ENCODE measurements at places on chromosomes 12 and 14. TPM values are rescaled to one million over a fixed set of nuclear protein-coding genes. Genes with fewer than 3 reads are reported as not detected.

Gene KRT7
- total RNA-seq: 2.2 TPM

Gene AHSA1
- total RNA-seq: 132 TPM

Gene SMIM41
- not detected for total RNA-seq

Gene HOXC5
- total RNA-seq: 1.8 TPM

Gene DHRS2
- total RNA-seq: 2.4 TPM

Gene KRT83
- not detected for total RNA-seq

Gene IQSEC3
- total RNA-seq: not detected

Gene IFI27
- 0.51 TPM for total RNA-seq

Gene OTOGL
- 0.34 TPM for total RNA-seq

DNA sequence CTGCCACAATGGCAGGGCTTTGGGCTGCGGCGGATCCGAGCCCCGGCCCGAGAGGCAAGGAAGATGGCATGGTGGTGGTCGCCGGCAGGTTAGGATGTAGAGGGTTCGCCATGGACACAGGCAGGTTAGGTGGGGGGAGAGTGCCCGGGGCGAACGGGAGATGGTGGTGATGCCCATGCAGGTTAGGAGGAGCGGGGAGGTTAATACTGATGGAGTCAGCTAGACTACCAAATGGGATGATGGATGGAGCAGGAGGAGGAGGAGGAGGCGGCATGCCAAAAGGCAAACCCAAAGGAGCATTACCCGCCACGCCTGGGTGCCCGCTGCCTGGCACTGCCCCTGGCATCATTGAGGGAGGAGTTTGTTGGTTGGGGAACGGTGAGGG lies 6.2 kb downstream of the MYL6 start:
- DNase-seq: no peak

DNA sequence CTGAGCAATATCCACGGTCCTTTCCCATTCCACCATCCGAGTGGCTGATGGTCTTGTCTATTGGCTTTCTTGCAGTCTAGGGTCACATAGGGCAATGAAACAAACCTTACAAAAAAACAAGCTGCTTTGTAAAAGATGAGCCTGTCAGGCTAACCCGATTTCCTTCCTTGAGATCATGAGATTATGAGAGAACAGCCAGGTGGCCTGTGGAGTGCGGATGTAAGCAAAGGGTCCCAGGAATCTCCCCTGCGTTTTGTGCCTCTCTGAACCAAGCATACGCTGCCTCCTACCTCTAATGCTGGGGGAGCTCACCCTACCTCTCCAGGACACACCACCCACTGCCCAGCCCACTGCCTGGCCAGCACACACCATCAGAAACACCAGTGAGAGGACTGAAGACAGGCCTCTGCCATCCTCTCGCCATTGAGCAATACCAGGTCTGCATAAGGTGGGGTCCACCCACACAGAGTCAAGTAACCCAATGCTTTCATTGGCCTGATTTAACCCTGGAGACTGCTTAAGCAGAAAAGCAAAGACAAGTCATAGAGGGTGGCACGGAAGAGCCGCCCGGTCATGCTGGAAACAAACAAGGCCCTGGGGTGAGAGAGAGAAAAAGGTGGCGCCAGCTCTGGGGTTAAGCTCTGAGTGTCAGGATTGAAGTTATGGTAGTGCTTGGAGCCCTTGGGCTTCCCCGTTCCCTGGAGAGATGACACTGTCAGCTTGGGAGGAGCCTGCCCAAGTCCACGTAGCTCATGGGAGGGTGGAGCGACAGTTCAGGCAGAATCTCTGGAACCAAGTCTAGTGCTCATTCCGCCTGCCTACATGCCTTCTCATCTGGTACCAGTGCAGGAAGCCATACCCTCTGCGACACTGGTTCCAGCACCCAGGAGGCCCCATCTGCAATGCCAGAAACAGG lies 46.6 kb downstream of the CALM1 start:
- DNase-seq: no peak

- no peak for DNase-seq
Observed at GRCh38 chr12:91722072-91722471, 423.6 kb downstream of the BTG1 start.

GRCh38 chr12:95733141-95733825 lies 57.3 kb downstream of the NTN4 start:
- peak; percentile 99 for DNase-seq

DNA sequence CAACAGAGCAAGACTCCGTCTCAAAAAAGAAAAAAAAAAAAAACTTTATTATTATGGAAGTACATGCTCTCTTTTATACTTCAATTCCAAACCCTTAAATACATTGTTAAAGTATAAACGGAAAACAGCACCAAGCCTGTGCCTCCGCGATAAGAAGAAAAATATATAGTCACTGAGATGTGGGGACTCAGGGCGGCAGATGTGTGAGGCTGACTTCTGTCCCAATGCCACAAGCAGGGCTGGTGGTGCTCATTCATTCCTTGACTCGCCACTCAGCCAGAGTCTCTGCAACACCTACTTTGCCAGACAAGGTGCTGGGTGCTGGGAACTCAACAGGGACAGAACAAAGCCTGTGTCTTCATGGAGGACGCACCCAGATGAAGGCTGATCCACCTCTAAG lies 13.8 kb downstream of the LGMN start:
- no peak for DNase-seq

DNA sequence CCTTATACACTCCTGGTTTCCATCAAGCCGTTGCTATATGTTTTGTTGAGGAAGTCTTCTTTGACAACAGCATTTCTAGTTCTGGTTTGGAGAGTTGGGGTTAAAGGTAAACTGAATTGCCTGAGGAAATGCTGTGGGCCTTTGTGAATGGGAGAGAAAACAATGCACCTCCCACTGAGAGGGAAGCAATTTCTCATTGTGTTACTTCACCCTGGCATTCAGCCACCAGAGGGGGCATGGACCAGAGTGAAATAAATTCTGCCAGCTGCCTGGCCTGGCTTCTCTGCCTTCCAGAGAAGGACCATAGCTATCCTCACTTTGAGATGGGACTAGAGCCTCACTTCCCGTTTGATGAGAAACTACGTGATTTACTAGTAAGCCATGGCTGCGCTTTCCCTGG lies 475.3 kb downstream of the EGLN3 start:
- DNase-seq: peak; percentile 21

DNA sequence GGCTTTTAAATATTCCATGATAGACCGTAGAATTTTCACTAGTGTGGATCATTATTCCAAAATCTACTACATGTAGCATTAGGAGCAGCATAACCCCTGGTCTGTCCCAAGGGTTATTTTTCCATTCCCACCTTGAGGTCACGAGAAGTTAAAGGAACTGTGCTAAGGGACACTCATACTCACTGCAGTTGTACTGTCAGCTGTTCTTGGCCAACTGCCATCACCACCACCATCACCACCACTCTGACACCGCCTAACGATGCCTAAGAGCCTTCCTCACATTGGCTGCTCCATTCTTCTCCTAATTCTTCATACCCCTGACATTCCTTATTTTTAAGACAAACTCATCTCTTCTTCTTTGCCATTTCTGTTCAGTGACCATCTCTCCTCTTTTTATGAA lies 13.4 kb upstream of the PTGDR start:
- peak; percentile 11 for DNase-seq

- no peak for DNase-seq
Observed at GRCh38 chr14:33490555-33490954, 460.3 kb downstream of the EGLN3 start.

GRCh38 chr14:87231336-87232026 lies 761.5 kb downstream of the GALC start:
- no peak for DNase-seq

DNA sequence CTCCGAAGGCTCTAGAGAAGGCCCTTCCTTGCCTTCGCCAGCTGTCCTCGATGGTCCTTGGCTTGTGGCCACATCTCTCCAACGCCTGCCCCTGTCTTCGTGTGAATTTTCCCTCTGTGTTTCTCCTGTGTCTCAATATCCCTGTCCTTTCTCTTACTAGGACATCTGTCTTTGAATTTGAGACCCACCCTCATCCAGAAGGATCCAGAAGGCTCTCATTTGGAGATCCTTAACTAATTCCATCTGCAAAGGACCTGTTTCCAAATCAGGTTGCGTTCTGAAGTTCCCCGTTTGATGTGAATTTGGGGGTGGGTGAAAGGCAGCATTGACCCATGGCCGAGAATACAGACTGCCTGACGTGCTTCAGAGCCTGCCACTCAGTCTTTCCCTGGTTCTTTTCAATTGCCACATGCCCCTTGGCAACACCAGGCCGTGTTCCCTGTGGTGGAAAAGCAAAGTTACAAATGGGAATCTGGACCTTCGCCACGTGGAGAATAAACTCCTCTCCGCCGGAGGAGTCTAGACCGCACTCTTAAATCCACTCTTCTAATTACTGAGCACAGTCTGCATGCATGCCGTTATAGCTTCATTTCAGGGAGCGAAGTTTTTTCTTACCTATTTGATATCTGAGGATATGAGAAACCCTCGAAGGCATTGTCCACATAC lies 158.8 kb downstream of the TMEM132C start:
- DNase-seq: no peak

GRCh38 chr12:104083769-104084475 lies 19.6 kb downstream of the HCFC2 start:
- no peak for DNase-seq

- peak; percentile 91 for DNase-seq
Observed at GRCh38 chr12:107759410-107759809, 1.5 kb downstream of the PRDM4 start.

DNA sequence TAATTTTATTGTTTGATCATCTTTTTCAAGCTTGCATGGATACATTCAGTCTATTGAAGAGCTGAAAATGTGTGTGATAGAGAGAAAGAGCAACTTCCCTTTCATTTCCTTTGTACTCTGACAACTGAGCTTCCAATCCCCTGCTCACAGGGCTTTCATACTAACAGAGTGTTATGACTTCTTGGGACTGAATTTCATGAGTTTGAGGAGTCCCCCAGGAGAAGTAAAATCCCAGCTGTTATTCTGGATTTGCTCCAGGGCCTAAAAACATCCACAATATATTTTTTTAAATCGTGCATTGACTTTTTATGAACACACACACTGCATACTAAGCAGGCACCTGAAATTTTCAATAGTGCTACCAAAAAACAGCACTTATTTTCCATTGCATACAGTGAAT lies 195.8 kb upstream of the CAND1 start:
- no peak for DNase-seq

- no peak for DNase-seq
Observed at GRCh38 chr14:56515739-56516138, 63.9 kb upstream of the TMEM260 start.

DNA sequence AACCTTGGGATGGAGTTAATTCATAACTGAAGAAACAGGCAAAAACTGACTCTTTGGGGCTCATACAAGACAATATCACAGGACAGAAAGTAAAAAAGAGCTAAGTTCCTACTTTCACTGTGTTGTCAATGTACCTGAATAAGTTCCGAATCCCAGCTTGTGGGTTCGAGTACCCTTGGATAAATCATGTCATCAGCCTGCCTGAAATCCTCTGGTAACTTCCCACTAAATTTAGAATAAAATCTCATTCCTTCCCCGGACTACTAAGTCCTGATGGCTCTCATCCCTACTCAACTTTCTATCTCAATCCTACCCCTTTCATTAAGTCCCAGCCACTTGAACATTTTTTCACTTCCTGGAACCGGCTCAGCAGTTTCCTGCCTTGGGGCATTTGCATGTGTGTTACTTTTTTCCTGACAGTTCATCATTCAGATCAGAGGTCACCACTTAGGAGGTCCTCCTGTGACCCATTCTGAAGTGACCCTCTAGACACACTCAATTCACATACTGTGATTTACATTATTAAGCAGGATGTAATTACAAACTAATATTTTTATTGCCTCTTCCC lies 12.7 kb downstream of the ERP29 start:
- DNase-seq: no peak

GRCh38 chr12:49515266-49515665 lies 23.6 kb upstream of the KCNH3 start:
- peak; percentile 76 for DNase-seq

DNA sequence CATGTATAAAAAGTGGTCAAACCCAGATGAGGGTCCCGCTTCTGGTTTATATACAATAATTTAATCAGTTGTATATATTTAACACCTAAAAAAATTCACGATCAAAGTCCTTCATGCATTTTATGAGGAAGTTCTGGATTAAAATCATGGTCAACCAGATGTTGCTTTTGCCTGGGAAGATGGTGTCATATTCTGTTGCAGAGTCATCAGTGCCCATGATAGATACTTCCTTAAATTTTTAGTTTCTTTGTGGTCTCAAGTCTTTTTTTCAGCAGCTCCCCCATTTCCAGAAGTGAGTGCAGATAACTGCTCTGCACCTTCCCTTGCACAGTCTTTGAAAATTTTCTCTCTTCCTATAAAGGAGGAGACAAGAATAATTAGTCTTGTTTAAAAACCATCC lies 16.1 kb downstream of the ERP29 start:
- no peak for DNase-seq

DNA sequence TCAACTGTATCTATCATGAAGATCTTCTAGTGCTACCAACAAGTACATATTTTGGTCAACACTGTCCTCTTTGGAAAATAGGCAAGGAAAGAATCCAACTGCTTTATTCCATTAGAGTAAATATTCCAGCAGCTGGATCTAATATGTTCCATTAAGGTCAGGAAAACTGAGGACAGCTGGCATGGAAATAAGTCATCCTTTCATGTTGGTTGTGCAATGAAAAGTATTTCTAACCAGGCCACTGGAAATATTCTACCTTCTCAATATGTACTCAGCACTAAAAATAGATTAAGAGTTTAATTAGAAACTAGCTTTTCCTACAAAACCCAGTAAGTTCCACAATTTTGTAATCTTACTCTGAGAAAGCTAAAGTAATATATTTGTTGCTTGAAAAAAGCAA lies 19.6 kb downstream of the HIGD1C start:
- DNase-seq: peak; percentile 82

DNA sequence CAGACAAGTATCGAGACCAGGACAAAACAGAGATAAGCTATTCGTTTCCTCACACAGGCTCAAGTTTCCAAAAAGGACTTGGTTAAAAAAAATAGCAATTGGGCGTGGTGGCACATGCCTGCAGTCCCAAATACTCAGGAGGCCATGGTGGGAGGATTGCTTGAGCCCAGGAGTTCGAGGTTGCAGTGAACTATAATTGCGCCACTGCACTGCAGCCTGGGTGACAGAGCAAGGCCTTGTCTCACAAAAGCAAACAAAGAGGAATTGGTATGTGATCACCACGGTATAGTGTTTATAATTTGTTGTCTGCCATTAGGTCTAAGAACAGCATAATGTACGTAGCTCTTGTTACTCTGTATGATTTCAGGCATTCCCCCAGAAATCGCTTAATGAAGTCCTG lies 175.3 kb downstream of the DERA start:
- no peak for DNase-seq

DNA sequence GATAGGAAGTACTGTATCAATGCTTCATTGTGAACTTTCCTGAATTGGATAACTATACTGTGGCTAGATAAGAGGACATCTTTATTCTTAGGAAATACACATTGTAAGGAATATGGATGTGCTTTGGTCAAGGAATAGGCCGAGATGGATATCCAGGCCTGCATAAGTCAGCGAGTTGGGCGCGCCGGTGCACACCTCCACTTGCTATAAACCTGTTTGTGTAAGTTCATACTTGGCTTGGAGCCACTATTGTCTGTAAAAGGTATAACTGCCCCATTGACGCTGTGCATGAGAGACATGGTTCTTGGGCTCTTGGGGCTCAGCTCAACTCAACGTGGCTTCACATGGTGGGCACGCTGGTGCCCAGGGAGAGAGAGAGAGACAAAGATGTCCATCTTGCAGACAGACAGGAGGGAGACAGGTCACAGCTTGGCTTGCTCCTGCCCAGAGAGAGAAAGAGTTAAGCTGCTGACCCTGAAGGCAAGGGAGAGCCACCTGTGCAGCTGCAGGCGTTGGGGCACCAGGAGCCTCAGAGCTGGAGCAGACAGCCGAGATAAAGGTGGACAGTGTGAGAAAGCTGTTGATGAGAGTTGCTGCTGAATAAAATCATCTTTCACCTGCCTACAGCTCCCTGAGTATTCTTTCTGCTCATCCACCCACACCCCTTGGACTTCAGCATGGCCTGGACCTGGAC lies 34.1 kb upstream of the COCH start:
- DNase-seq: no peak
